ENCODE measurements at places on chromosomes 11 and 22. TPM values are rescaled to one million over a fixed set of nuclear protein-coding genes. Genes with fewer than 3 reads are reported as not detected.

- DNase-seq, result no peak
Observed at GRCh38 chr11:82873919-82874333, 26.3 kb downstream of the PRCP start.

GRCh38 chr11:27241311-27242122, 121.5 kb downstream of the CCDC34 start:
- no peak for DNase-seq

- DNase-seq, result no peak
Observed at GRCh38 chr11:108069947-108070346, 51.4 kb upstream of the ACAT1 start.

DNA sequence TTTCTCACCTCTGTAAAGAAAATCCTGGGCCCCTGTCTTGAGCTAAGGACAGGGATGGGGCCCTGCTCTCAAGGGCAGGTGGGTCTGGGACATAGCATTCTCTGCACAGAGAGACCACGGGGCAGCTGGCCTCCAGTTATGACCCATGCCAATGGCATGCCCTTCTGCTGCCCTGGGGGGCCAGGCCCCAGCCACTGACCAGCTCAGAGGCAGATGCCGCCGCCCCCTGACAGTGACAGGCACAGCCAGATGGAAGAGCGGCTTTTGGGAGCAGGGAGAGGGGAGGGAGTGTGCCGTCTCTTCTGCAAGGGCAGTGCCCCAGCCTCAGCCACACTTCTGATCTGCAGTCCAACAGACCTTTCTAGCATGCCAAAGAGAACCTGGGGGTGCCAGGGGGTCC, 114.8 kb upstream of the NAV2 start:
- no peak for DNase-seq

- DNase-seq, result no peak
Observed at GRCh38 chr11:117583063-117583801, 213.8 kb downstream of the DSCAML1 start.

- DNase-seq, result peak; percentile 74
Observed at GRCh38 chr11:73195191-73196007, 22.7 kb upstream of the P2RY2 start.

- no peak for DNase-seq
Observed at GRCh38 chr11:398826-399225, 4.8 kb downstream of the PKP3 start.

DNA sequence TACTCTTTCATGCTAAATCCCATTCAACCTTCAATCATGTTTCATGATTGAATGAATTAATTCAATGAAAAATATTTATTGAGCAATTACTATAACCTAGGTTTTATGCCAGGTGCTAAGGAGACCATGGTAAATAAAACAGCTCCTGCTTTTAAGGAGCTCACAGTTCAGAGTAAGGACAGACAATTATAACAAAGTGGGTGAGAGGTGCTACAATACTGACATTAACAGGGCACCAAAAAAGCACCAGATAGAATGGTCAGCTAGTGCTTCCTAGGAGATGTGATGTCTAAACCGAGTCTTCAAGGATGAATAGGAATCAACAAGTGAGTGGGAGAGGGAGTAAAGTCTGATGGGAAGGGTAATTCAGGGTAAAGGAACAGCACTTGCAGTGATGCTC, 366.7 kb downstream of the SOX6 start:
- no peak for DNase-seq

DNA sequence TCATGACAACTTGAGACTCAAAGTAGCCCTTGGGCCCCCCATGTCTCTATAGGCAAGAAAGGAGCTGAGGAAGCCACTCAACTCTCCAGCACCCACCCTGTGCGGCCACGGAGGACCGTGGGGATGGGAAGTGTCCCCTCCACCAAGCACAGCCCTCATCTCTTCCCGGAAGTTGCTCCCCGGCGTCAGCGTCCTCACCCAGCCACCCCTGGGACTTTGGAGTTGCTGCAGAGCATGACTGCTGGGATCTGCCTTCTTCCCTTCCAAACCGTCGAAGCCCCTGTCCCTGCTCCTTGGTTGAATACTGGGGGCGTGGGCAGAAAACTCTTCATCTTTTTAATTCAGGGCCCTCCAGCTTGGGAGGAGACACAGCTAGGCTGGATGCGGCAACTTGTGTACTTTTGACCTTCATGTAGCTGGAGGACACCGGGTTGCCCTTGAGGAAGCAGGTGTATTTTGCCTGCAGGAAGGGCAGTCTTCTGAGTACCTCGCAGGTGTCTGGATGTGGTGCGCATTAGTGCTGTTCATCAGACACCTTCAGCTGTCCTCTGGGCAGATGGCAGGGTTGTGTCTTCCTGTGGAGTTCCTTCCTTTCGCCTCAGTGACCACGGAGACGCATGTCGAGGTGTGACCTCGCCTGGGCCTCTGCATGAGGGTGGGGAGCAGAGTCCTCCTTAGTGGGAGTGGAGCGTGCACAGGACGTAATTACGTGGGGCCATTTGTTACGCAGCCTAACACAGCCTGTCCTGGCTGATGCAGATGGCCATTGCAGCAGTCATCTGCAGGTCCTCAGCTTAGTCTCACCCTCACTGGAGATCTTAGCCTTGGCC, 12.2 kb upstream of the IFITM3 start:
- DNase-seq, result no peak

- DNase-seq, result no peak
Observed at GRCh38 chr22:39208013-39208680, 36.6 kb downstream of the PDGFB start.

DNA sequence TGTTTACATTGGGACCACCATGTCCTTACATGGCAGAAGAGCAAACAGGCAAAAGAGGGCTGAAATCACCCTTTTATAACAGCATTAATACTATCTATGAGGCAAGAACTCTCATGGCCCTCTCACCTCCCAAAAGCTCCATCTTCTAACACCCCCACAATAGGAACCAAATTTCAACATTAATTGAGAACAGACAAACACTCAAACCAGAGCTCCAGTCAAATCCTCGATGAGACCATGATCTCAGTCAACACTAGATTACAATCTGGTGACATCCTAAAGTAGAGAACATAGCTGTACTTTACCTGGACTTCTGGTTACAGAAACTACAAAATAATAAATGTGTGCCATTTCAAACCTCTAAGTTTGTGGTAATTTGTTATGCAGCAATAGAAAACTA, 25.1 kb downstream of the OR2AG2 start:
- DNase-seq, result no peak

DNA sequence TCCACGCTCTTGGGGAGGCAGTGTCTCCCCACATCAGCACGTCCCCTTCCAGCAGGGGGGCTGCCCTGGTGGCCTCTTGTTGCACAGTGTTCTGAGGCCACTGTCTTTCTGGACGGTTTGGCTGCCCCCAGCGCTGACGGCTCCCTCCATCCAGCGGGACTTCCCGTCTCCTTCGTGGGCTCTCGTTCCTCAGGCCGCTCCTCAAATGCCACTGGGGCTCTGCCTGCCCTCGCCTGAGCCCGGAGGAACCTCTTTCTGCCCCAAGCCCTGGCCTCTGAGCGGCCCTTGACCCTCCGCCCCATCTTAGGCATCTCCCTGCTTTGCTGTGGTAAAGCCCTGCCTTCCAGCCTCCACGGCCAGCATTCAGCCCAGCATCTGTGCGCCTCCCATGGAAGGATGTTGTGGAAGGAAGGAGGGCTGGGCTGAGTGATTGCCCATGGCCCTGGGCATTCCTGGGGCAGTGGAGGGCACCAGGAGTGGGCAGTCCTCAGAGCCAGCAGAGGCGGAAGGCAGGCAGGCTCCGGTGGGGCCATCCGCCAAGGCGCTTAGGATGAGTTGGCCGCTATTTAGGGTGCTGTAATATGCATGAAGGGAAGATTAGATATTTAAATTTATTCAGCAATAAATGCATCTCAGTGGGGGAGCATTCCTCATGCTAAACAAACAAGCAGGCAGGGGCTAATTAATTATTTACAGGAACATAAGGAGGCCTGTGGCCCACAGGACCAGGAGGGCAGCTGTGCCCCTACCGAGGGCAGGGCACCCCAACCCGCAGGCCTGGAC, 17.8 kb downstream of the OTUB1 start:
- no peak for DNase-seq

DNA sequence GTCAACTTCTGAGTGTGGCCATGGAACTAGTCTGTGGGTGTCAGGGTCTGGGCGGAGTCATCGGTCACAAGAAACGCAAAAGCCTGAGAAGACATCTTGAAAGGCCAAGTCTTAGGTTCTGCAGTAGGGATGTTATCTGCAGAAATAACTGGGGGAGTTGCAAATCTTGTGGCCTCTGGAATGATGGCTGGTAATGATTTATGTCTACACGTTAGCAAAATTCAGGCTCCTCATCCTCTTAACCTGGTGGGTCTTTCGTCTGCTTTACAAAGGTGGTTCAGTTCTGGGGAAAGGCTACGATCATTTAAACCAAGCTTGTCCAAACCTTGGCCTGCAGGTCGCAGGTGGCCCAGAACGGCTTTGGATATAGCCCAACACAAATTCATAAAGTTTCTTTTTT, 7.4 kb upstream of the CYB5R3 start:
- no peak for DNase-seq

DNA sequence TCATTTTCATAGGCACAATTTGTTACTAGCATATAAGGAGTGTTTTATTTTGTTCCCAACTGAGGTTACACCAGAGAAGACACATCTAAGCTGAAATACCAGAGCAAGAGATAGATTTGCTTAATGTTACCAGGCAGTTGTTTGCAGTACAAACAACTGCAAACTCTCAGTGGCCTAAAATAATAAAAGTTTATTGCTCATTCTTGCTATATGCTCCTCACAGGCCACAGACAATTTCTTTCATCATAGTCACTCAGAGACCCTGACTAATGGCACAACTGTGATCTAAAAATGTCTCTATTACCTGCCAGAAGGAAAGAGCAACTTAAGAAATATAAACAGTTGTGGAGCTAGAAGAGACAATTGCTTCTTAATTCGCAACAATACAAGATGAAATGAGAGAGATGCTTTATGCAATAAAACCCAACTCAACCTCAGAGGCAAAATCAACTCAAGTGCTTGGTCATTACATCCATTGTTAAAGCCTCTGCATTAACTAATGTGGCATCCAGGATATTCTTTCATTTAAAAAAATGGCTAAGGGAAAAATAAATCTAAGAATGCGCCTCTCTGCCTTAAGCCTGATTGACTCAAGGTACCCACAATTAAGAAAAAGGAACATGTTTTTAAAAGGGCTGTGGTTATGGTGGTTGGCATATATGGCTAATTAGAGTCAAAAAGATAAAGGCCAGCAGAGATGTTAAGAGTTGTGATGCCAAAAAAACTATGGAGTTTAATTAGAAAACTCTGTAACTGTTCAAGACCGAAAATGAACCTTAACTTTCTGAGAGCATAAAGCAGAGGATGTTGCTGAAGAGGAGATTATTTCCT, 103.7 kb downstream of the CD44 start:
- no peak for DNase-seq

DNA sequence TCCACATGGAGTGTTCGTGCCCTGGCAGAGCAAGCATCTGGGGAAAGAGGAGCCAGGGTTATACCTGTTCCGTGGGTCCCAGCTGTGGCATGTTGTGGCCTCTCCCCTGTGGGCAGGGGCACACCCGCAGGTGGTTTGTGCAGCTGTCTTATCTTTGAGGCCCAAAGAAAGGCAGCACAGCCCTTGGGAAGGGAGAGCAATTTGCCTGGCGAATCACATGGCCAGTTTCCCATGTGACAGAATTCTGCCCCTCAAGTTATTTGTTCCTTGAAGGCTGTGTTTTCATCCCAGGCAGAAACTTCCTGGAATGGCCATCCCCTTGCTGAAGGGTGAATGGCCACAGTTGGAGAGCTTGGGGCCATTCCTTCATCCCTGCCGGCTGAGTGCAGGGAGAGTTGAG, 16.4 kb upstream of the COX8A start:
- DNase-seq, result no peak

- peak; percentile 38 for DNase-seq
Observed at GRCh38 chr11:3153291-3153861, 11.7 kb downstream of the OSBPL5 start.

DNA sequence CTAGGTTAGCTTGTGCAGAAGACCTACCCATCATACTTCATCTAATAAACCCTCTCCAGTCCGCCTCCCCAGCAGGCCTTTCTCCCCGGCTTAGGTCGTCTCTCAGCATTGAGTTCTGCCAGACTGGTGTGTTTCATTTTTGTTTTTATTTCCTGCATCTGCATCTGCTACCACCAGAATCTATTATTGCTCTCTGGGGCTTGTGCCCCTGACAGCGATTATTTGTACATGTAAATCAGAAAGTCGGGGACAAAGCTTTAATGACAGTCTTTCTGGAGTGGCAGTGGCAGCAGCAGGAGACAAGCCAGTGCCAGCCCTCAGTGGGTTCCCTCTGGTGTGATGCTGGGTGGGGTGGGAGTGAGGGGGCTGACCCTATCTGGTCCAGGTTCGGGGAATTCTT, 127.5 kb downstream of the PKNOX2 start:
- DNase-seq, result no peak

- DNase-seq, result no peak
Observed at GRCh38 chr11:45961751-45962240, 39.3 kb downstream of the LARGE2 start.

- peak; percentile 61 for DNase-seq
Observed at GRCh38 chr11:118180300-118180703, 3.9 kb upstream of the SCN2B start.

GRCh38 chr22:46881373-46882118, 119.1 kb downstream of the TBC1D22A start:
- DNase-seq, result no peak

DNA sequence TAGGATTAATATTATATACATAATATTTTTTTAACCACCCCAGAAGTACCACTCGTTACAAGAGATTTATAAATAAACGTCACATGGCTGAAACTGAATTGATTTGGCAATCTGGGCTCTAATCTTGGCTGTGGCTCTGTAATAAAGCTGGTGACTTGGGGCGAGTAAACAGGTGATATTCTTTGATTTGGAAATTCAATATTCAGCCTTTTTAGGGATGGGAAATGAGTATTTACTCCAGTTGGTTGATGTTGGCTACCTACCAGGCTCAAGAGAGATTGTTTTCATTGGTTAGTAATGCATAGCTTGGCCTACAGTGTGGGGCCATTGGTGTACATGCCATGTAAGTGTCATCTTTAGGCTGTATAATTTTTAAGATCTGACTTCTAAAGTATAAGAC, 117.7 kb upstream of the SORL1-AS1 start:
- DNase-seq, result no peak

GRCh38 chr11:75276686-75277085, 36.1 kb downstream of the TPBGL start:
- DNase-seq, result no peak

- no peak for DNase-seq
Observed at GRCh38 chr11:116778556-116778955, 5.8 kb upstream of the BUD13 start.

GPHA2 gene
- not detected for total RNA-seq

DGCR6 gene
- 6.3 TPM for total RNA-seq

OR51I1 gene
- not detected for total RNA-seq

DERL3 gene
- 1.6 TPM for total RNA-seq

SMIM35 gene
- not detected for total RNA-seq

BTG4 gene
- total RNA-seq, result not detected

TTC9C gene
- total RNA-seq, result 26.3 TPM

TRMU gene
- total RNA-seq, result 40.9 TPM

DEUP1 gene
- total RNA-seq, result 0.40 TPM

CEND1 gene
- not detected for total RNA-seq
